ENCODE measurements at places on chromosomes 3 and 15.

- DNase-seq: no peak
Observed at GRCh38 chr3:105375750-105376511, 9.2 kb downstream of the ALCAM start.

DNA sequence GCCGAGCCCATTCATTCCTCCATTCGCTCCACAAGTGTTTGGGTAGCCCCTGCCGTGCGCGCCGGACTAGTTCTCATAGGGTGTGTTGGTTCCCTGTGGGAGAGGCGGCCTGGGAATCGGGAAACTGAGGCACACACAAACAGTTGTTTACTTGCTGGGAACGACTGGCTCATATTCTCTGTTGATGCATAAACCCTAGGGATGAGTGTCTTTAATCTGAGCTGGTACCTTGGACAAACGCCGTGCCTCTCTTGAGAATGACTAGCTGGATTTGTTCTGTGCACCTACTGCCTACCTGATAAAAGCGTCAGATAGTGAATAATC is 737 bp downstream of the DNAJA4 start:
- DNase-seq: no peak

DNA sequence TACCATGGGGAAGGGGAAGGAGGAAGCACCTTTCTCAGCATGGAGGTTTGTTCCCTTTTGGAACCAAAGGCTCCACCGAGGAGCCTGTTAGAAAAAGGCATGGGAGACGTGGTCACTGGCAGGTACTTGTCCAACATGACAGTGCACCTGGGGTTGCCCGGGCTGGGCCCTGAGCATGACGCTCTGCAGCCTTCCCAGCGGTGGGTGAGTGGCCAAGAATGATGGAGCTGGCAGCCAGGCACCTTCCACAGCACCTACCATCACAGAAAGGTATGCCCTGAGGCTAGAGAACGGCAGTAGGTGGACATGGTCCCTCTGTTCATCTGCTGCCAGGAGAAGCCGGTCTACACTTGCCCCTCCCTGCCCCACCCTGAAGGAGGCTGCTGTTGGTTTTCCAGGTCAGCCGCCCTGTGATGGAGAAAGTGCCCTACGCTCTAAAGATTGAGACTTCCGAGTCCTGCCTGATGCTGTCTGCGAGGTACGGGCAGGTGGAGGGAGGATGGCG is 29.0 kb upstream of the NR2C2 start:
- no peak for DNase-seq

DNA sequence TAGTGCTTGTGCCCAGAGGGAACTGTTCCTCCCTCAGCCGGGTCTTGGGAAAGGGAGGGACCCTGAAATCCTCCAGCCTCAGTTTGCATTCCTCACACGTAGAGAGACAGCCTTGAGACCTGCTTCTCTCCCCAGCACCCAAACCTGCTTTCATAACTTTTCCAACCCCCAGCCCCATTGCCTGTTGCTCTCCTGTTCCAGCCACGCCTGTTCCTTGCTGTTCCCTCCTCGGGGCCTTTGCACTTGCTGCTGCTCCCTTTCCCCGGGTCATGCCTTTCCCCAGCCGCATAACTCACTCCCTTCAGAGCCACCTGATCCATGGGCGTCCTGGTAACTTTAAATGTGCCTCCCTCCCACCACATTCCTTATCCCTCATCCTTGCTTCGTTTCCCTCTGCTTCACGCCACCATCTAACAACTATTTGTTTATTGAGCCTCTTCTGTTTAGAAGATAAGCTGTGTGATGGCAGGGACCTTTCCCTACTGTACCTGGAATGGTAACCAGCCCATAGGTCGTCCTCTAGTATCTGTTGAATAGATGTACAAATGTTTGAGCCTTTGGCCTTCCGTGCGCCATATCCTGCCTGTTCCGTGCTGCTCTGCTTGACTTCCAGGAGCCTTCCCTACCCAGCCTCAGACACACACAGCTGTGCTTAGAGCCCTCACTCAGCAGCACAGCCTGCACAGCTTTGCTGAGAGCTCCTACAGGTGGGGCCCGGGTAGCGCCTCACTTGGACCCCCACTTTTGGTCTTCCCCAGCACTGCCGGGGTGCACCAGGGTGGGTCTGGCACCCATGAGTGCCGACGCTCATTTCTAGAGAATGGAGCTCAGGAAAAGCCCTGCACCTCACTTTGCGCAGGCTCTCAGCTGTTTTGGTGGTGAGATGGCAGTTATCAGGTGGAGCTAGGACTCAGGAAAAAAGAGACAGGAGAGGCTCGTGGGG is 60.2 kb downstream of the SCN5A start:
- no peak for DNase-seq

- no peak for DNase-seq
Observed at GRCh38 chr3:157312376-157312745, 124.3 kb upstream of the PTX3 start.

DNA sequence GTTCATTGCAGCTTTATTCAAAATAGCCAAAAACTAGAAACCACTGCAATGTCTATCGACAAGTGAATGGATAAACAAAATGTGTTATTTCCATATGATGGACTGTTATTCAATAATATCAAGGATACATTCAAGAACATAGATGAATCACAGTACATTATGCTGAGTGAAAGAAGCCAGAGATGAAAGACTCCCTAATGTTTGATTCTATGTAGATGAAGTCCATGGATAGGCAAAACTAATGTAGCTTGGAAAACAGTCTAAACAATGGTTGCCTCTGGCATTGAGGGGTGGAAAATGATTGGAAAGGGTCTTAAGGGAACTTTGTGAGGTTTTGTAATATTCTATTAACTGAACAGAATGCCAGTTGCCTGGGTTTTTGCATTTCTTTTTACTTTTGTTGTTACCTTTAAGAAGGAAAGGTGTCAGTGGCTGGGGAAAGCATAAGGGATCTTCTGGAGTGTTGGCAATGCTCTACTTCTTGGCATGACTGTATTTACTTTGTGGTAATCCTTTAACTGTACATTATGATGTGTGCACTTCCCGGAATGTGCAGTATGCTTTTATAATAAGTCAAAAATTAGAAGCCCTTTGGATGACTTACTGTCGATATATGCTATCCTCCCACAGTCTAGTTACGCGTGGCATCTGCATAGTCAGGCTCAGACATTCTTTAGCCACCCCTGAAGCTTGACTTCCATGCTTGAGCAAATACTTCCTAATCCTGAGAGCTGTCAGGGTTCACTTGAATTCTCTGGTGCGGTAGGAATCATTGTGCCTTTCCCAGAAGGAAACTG is 20.5 kb upstream of the ATP10A start:
- DNase-seq: no peak

DNA sequence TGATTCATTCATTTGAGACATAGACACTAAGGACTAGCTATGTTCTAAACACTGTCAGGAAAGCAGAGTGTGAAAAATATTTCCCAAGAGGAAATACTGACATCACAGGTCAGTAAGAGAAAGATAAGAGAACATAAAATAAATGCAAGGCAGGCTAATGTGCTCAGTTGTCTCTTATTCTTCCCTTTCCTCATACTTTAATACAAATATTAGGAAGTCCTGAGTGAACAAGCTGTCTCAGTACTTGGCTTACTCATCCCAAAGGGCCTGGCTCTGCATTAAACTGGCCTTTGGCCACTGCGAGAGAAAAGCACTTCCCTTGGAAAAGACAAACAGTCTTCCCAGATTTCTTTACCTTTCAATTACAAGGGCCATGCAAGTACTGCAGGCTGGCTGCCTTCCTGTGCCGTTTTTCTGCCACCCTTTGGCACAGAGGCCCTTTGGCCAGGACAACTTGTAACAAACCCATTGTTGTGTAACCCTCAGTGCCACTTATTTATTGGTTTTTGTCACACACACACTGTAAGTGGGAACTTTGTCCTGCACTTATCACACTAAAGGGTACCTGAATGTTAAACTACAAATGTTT is 31.7 kb downstream of the EDC3 start:
- DNase-seq: no peak

- peak; percentile 45 for DNase-seq
Observed at GRCh38 chr3:186930641-186931531, 560 bp downstream of the ST6GAL1 start.

Data from activated CD8-positive, alpha-beta memory T cell treated with anti-CD3 and anti-CD28 coated beads for 1 hour (primary cell).